ENCODE measurements at places on chromosomes 7 and 10.

DNA sequence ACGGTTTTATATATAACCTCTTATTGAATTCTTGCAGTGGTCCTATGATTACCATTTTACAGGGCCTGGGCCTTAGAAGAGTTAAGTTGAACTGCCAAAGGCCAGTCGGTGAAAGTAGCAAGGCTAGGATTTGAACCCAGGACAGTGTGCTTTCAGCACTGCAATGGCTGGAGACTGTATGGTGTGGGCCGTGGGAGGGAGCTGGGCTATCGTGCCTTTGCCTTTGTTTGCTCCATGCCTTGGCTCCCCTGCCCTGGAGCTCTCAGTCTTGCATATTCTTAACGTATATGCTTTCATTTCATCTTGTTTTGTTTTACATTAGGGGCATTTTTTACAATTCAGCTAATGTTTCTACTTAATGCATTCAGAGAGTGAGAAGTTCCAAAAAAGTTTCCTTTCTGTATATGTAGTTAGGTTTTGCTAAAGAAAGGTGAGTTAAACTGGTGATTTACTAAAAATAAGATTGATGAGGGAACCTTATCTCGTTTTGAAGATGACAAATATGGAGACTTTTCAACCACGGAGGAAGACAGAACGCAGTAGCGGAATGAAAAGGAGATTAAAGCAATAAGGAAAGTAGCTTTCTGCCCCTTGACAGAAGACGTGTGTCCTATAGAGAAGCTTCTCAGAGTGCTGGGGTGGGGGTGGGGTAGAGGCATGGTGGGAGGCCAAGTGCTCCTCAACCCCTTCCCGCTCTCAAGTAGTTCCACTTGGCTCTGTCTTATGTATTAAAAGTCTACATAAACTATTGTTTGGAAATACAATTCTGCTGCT is 82.5 kb downstream of the RTKN2 start:
- DNase-seq = no peak

- peak; percentile 51 for DNase-seq
These were observed 17.4 kb downstream of the TES start for GRCh38 chr7:116227678-116228239.

DNA sequence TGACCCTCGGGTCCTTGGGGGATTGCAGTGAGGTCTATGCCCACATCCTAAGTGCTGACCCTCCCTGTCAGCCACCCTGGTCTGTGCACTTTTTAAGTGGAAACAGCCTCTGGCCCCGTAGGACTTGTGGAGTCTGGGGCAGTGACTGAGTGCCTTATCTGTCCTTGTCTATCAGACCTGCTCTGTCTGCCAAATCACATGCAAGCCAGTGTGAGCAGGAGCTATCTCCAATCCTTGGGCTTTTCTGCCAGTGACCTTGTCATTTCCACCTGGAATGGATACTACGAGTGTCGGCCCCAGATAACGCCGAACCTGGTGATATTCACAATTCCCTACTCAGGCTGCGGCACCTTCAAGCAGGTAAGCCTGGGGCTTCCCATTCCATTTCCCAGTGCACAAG is 62.7 kb downstream of the C10orf120 start:
- no peak for DNase-seq

DNA sequence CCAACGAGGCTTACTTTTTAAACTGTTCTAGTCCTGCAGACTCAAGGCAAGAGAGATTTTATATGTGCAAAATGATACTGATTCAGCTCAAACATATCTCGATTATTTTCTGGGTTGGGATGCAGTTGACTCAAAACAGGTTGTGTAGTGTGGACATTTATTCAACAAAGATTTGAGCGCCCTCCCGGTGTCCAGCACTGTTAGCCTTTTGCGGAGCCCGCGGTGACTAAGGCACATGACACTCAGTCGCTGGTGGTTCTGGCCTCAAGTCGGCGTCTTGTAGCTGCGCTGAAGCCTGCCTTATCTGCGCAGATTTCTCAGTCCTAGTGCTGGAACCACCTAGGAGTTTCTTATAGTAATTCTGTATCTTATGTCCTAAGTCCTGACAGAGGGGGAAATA is 938 bp upstream of the CADPS2 start:
- peak; percentile 80 for DNase-seq

GRCh38 chr7:117036836-117037235 is 83.5 kb downstream of the ST7 start:
- no peak for DNase-seq
